Activated CD4-positive, CD25-positive, alpha-beta regulatory T cell treated with anti-CD3 and anti-CD28 coated beads, Interleukin-2, amount 50 U/mL, for 72 hours (primary cell): ENCODE measurements at places on chromosomes 5 and 9.

DNA sequence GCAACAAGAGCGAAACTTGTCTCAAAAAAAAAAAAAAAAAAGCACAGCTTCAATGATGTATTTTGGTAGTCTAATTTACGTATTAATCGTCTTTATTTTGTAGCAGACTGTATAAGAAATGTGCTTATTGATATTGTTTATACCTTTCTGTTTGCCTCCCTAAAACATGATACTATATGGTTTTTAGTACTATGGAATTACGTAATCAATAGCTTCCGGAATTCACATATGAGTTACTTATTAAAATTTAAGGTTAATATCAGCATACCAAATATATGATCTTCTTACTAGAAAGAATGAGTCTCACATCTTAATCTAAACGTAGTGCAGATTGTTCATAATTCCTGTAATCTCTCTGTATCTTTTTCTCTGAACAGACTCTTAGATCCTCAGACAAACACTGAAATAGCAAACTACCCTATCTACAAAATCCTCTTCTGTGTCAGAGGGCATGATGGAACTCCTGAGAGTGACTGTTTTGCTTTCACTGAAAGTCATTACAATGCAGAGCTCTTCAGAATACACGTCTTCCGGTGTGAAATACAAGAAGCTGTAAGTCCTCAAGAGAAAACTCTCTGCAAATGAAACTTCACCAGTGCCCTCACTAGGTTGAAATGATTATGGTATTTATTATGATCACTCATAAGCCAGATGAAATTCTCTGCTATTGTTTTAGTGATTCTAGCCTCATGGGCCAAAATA is 44.4 kb upstream of the GPR21 start:
- no peak for DNase-seq

GRCh38 chr9:87271696-87272477 is 225.8 kb upstream of the DAPK1 start:
- no peak for DNase-seq

DNA sequence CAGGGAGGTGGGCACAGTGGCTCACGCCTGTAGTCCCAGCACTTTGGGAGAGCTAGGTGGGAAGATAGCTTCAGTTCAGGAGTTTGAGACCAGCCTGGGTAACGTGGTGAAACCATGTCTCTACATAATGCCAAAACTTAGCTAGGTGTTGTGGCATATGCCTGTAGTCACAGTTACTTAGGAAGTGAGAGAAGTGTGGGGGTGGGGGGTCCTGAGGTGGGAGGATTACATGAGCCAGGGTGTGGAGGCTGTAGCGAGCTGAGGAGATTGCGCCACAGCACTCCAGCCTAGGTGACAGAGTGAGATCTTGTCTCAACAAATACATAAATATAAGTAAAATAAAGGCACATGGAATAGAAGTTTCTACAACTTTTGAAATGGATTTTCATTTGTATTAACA is 23.1 kb downstream of the VCAN start:
- no peak for DNase-seq

- peak; percentile 49 for DNase-seq
Observed at GRCh38 chr5:132830436-132831094, at the start of gene SHROOM1. Gene SHROOM1, minus strand, starts transcription at chr5:132830647. Its CDS starts 4,507 bp downstream, at chr5:132826140.

GRCh38 chr9:6184749-6185645 is 30.6 kb upstream of the IL33 start:
- DNase-seq, result no peak

DNA sequence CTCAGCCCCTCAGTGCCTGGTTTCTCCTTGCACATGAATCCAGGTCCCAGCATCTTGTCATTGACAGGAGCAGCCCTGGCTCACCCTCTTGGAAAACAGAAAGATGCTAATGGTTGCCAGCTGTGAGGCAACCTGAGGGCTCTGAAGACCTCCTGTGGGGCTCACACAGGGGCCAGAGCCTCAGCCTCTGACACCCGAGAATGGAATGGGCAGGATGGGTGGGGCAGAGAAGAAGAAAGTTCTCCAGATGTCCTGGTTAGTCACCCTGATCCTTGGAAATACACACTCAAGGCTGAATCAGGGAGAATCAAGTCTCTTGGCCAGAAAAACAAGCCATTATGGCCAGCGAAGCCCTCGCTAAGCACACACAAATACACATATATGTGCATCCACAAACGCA is 32.3 kb upstream of the SPATA31E1 start:
- DNase-seq, result no peak

GRCh38 chr5:88836195-88836838 is 46.7 kb downstream of the MEF2C start:
- DNase-seq, result no peak

GRCh38 chr5:142254431-142254830 is 70.4 kb downstream of the SPRY4 start:
- DNase-seq, result no peak

DNA sequence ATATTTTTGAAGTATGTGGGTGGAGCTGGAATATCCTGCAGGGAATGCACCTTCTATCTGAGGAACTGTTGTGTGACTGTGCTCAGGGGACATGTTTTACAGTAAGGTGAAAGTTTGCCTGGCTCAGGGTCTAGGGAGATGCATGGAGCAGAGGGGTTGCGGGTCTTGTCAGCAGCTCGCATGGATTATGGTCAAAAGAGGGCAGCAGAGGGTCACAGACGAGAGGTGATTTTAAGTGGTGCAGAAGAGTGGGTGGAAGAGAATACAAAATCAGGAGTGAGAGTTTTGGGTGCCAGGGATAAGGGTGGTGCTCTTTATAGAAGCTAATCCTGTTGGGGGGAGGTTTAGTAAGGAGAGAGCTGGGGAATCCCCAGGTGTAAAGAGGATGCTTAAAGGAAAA is 53.5 kb upstream of the GRIN3A start:
- no peak for DNase-seq

GRCh38 chr9:86599561-86599960 is 245.4 kb upstream of the TUT7 start:
- DNase-seq, result no peak

- DNase-seq, result no peak
Observed at GRCh38 chr5:57452885-57453284, 29.7 kb downstream of the ACTBL2 start.

DNA sequence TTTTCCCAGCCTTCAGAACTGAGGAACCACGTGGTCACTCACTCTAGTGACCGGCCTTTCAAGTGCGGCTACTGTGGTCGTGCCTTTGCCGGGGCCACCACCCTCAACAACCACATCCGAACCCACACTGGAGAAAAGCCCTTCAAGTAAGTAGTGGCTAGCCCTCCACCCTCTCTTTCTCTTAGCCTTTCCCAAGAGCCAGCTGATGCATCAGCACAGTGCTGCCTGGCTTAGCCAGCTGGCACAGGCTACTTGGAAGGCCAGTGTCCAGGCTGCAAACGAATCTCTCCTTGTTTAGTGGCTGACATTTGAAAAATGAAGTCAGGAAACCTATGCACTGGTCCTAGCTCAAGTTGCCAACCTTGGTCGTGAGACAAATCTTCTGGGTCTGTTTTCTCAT is 91.1 kb downstream of the PRDM6 start:
- no peak for DNase-seq

GRCh38 chr5:180350711-180351465 is 2.2 kb downstream of the GFPT2 start:
- no peak for DNase-seq

GRCh38 chr5:42894057-42894456 is 82.4 kb upstream of the SELENOP start:
- DNase-seq, result no peak

DNA sequence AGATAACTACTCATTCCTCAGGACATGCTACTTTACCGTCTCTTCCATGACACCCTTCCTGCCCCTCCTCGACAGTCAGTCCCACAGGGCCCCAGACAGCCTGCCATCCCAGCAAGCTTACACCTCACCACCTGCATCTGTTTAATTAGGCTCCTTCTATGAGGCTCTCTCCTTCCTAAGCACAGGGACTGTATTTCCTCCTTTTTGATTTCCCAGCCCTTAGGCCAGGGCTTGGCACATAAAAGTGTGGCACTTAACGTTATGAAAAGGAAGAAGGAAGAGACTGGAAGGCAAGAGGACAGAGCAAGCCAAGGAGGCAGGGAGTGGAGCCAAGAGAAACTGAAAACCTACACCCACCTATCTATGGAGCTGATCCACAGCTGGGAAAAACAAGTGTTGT is 146.8 kb downstream of the SIL1 start:
- DNase-seq, result no peak

DNA sequence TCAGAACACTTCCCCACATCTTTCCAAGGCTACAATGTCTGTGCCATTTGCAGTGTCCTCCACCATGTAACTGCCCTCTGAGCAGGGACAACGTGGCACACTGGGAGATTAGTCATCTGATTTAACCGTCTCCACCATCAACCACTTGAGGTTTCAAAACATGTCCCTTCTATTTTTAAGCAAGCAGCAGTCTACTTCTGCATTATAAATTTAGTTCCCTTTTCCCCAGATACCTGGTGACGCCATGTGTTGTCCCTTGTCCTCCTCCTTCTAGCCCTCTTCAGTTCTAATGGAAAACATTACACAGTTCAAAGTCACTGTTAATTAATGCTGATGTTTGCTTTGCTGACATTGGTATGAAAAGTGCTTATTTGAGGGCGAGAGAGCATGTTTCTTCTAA is 52.8 kb downstream of the ATP10B start:
- DNase-seq, result no peak

DNA sequence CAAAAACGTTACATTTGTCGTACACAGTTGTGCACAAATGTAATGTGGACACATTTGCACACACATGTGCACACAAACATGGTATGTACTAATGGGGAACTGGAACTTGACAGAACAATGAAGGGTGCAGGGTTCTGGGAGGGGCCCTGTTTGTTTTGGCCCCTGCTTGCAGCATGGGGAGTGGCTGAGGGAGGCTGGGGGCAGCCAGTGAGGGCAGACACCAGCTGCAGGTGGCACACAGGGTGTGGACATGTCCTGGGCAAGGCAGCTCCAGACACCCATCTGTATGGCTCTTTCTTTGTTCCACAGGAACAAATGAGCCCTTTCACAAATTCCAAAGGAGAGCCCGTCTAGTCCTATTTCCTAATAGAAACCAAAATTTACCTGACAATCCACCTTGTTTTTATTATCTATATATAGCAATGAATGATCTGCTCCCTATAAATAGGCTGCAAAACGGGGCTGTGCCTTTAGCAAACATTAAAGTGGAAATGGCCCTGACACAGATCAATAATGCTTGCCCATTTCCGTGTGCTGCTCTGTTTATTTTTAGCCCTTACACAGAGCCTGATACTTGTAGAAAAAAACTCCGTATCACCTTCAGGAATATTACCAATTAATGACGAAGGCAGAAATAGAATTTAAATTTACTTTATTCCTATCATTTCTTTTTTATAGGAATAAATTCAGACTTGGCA is 26.4 kb downstream of the MARCHF3 start:
- no peak for DNase-seq

DNA sequence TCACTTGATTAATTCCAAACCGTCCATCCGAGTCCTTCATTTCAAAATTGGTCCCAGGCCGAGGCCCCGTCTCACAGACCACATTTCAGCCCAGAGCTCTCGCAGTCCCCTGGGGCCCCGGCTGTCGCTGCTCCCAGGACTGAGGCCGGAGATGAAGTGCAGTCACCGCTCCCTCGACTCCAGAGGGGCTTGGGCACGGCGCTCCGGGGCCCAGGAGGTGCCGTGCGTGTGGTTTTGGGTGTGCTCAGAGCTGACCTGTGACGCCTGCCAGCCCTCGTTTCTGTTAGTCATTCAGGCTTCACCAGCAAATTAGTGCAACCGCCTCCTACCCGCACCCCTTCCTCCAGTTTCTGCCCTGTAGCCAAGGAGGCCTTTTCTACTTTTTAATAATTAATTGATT is 48.7 kb upstream of the PHYKPL start:
- DNase-seq, result no peak

DNA sequence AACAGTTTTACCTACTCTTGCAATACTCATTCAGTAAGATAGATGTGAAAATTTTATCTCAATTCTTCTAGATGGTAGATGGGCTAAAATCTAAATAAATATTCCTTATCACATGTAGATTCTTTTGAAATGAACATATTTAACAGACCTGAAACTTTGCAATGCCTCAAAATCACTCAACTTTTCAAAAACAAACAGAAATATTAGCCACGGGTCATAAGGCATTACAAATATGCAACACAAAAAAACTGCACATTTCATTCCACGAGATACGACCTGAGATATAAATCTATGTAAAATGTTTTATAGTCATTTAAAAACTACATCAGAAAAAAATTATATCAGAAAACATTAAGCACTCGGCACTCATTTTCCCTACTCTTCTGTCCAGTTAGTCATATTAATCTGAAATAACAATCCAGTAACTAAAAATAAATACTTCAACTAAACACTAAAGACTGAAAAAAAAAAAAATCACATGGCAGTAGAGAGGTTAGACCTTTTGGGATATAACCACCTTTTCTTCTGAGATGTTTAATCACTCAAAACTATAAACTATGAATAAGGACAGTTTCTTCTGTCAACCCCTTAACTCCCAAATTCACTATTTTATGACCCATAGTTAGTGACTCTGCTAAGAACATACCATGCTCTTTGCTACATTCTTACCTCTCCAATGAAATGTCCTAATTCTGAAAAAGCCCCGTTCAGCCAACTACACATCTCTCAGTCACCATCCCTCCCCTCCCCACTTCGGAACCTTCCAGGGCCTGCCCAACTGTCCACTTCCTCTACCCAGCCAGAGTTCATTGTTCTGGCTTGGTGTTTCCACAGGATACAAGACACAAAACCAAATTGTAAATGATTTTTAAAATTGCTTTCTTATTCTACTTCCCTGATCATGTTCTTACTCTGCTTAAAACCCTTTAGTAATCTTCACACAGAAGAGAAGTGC is 6.4 kb downstream of the HOMER1 start:
- DNase-seq, result no peak

- DNase-seq, result no peak
Observed at GRCh38 chr9:14085810-14086209, 228.1 kb downstream of the NFIB start.

DNA sequence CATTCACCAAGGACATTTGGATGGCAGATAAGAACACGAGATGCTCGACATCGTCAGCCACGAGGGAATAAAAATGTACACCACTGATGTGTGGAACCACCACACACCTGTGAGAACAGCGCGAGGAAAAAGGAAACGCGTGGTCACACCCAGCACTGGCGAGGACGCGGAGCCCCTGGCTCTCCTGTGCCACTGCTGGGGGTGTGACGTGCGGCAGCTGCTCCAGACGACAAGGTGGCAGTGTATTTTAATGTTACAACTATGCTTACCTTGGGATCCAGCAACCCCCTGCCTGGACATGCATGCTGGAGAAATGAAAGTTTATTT is 13.6 kb upstream of the CEP72 start:
- no peak for DNase-seq

DNA sequence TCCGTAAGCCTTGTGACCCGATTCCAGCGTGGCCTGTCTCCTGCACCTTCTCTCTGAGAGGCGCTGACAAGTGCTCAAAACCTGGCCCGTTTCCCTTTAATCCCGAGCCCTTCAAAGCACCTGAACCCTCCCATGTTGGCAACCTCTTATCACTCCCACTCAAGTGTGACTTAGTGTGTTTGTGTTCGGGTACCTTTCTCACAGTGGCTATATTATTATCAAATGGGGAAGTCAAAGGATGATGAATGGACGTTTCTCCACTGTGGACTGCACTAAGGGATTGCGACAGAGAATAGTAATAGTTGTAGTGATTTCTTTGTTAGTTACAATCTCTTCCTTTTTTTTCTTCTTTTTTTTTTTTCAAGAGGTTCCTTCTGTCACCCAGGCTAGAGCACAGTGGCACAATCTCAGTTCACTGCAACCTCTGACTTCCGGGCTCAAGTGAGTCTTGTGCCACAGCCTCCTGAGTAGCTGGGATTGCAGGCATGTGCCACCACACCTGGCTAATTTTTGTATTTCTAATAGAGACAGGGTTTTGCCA is 65.4 kb upstream of the TNFSF8 start:
- no peak for DNase-seq
